ENCODE measurements at places on chromosomes 1 and 21. TPM values are rescaled to one million over a fixed set of nuclear protein-coding genes. Genes with fewer than 3 reads are reported as not detected.

DNA sequence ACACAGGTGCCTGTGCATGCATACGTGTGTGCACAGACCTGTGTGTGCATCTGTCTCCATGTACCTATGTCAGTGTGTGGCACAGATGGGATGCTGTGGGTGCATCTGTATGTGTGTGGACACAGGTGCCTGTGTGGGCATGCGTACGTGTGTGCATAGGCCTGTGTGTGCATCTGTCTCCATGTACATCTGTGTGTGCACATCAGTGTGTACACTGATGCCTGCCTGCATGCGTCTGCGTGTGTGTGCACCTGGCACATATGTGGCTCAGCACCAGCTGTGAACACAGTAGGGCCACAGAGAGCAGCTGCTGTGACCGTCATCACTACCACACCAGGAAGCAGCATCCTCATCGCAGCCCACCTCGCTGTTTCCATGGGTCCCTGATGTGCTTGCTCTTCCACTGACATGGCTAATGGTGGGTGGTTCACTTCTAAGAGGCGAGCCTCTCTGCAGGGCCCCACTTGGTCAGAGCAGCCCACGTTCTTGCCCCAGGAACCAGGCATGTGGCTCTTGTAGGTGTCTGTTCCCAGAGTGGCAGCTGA lies 9.6 kb upstream of the SPATC1L start:
- DNase-seq = no peak

Gene TSPEAR
- total RNA-seq = not detected

- peak; percentile 56 for DNase-seq
Measured at GRCh38 chr21:42463861-42464515, 32.0 kb downstream of the RSPH1 start.

- no peak for DNase-seq
Measured at GRCh38 chr1:85496941-85497582, 32.1 kb upstream of the DDAH1 start.

Gene ZNF648
- total RNA-seq = 0.10 TPM

- peak; percentile 68 for DNase-seq
Measured at GRCh38 chr1:58768971-58769808, 14.7 kb downstream of the JUN start.

Gene GPR153
- total RNA-seq = 1.9 TPM

Gene TTC4
- total RNA-seq = 37.9 TPM

GRCh38 chr1:34924759-34925555 lies 4.5 kb downstream of the DLGAP3 start:
- peak; percentile 34 for DNase-seq

Gene OPRD1
- total RNA-seq = 0.03 TPM

Gene AMPD1
- total RNA-seq = not detected

GRCh38 chr1:67464746-67465145 lies 34.5 kb upstream of the SERBP1 start:
- DNase-seq = no peak

- no peak for DNase-seq
Measured at GRCh38 chr1:159179906-159180305, 8.5 kb downstream of the CADM3 start.

GRCh38 chr1:158067662-158068061 lies 74.2 kb downstream of the KIRREL1 start:
- peak; percentile 56 for DNase-seq

Gene HYI
- total RNA-seq = 50.9 TPM

GRCh38 chr1:152461544-152461943 lies 47.5 kb upstream of the CRNN start:
- DNase-seq = peak; percentile 46

Gene RAP1GAP
- 0.19 TPM for total RNA-seq

- DNase-seq = no peak
Measured at GRCh38 chr21:40291560-40291959, 424.3 kb downstream of the PCP4 start.

Gene DIRAS3
- not detected for total RNA-seq

- no peak for DNase-seq
Measured at GRCh38 chr1:199116488-199116887, 477.6 kb downstream of the PTPRC start.

Gene PODN
- total RNA-seq = not detected

DNA sequence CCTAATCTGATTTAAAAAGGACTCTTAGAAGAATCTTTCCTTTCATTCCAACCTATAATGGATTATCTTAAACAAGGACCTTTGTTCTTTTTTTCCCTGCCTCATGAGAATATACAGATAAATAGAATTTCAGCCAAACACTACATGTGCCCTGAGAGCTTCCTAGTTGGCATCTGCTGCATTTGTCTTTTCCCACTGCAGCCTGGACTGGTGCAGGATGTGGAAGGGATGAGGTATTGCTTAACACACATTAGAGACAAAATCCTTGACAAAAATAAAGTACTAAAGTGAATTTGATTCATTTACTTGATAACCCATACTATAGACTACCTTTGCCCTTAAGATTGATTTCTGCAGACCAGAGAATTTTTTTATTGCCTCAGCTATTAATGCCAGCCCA lies 59.5 kb downstream of the PALMD start:
- DNase-seq = no peak

Gene VSIG8
- total RNA-seq = 0.03 TPM

GRCh38 chr1:40803447-40803846 lies 19.9 kb downstream of the KCNQ4 start:
- no peak for DNase-seq

Gene LCE1D
- not detected for total RNA-seq

DNA sequence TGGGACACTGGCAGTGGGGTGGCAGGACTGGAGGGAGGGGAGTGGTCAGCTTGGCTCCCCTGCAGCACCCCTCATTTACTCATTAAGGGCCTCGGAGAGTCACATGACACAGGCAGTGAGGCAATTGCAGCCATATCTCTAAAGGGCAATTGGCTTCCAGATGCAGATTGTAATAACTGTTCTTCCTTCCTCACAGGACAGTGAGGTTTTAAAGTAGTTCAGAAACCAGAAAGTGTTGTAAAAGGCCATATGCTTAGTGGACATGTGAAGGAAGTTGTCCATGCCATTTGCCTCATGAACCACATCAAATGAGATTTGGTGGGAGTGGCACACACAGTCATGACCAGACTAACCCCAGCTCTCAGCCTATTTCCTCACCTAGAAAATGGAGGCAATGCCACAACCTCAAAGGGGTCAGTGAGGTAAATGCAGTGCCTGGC lies 11.1 kb downstream of the MTX1 start:
- no peak for DNase-seq

DNA sequence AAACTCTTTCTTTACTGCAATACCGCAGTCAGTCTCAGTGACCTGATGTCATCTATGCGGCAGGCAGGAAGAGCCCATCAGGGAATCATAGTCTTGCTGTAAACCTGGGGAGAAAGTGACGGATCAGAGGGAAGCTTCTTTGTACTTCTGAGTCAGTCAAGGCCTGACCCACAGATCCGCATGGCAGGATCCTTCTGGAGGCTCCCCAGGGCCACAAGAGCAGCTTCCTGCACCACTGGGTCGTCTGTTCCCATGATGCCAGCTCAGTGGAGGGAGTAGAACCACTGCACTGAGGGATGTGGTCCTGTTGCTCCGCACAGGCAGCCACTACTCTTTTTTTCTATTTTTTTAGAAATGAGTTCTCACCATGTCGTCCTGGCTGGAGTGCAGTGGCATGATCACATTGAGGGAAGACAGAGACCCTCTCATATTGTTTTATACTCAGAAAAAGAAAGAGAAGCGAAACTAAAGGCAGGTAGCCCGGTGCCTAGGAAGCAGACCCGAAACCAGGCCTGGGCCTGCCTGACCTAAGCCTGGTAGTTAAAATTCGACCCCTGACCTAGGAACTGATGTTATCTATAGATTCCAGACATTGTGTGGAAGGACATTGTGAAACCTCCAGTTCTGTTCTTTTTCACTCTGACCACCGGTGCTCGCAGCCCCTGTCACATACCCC lies 6.3 kb upstream of the ERVH48-1 start:
- DNase-seq = no peak

GRCh38 chr1:41322101-41322661 lies 39.1 kb upstream of the FOXO6 start:
- DNase-seq = no peak

- DNase-seq = no peak
Measured at GRCh38 chr1:29650476-29650875, 414.2 kb downstream of the PTPRU start.

DNA sequence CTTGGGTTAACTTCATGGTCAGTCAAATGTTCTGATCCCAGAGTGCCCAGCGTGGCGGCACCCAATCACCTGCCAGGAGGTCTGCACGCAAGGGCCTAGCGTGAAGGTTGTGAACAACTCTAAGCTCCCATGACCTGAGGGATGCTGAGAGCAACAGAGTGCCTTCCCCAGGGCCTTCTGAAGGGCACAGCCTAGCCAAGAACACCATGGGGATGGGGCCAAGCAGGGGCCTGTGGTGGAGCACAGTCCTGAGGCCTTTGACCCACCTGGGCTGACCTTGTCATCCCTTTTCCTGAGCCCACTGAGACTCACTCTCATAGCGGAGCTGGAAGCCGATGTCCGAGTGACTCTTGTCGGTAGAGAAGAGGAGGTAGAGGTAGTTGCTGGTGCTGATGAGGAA lies 138.8 kb upstream of the HMGB4 start:
- DNase-seq = no peak

DNA sequence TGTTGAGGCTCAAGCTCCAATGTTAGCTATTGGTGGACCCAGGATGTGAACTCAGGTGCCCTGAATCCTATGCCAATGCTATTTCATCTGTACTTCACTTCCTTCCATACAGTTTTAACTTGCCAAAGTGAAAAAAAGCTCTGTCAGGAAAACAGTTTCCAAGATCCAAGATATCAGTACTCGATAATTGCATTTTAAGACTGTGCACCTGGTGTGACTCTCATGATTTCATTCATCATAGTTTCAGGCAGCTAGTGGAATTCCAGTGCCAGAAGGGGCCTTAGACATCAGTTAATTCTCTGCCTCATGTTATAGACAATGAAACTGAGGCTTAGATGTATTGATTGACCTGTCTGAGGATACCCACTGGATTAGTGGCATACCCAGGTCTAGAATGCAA lies 26.5 kb upstream of the LEPR start:
- DNase-seq = no peak

- no peak for DNase-seq
Measured at GRCh38 chr1:36709869-36710481, 227.3 kb upstream of the CSF3R start.

Gene ANGPTL3
- total RNA-seq = not detected

DNA sequence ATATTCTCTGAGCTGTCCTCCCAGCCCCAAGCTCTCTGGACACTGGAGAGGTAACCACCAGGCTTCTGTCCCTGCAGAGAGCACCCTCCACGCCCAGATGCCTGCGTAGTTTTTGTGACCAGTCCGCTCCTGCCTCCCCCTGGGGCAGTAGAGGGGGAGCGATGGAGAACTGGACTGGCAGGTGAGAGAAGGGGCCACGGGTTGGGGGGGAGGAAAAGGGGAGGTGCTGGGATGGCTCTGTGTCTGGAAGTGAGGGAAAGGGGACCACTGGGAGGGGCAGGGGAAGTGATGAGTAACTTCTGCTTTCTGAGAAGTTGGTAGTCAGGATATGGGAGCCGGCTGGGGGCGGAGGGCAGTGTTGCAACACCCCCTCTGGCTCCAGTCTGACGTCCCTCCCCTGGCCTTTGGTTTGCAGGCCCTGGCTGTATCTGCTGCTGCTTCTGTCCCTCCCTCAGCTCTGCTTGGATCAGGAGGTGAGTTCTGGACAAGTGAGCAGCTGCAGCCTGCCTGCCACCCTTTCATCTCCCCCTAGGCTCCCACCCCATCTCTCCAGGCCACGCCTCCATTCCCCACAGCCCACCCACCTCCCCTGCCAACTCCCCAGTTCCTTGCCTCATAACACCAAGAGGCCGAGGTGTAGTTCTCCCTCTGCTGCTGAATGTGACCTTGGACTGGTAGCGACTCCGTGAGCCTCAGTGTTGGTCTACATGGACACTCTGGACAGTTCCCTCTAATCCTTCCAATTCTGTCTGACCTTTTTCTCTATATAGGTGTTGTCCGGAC lies 3.1 kb downstream of the ADAMTSL4 start:
- peak; percentile 94 for DNase-seq

DNA sequence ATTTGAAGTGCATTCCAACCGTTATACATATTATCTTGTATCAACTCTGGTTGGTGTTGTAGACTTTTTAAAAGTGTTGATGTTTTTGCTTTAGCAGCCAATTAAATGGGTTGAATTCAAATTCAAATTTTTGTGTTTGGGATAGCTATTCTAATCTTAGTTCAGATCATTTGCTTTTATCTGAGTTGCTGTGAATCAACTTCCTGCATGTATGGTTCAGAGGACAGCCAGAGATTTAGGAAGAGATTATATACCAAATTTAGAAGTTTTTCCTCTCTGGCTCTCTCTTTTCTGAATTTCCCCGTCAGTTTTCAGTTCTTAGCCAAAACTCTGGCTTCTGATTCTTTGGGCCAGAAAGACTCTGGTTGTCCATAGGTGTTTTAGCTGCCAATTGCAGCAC lies 415.5 kb downstream of the NUF2 start:
- no peak for DNase-seq

Gene SPATA21
- not detected for total RNA-seq

GRCh38 chr1:109488201-109488600 lies 4.5 kb downstream of the ATXN7L2 start:
- no peak for DNase-seq

DNA sequence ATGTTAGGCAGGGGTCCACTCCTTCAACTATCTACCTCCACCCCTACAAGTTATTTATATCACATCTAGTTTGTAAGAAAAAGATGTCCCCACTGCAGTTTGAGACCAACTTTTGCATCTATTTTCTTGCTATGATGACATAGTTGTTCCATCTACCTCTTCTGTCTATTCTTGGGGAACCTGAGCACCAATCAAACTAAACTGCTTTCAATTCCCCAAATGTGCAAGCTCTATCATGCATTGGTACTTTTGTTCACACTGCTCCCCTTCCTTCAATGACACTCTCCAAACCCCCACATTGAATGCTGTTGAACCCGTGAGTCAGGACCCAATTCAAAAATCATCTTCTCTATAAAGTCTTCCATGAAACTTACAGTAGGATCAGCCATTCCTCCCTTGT lies 16.0 kb upstream of the FRRS1 start:
- no peak for DNase-seq

Measured in HT1080 (cell line).